ENCODE measurements at places on chromosomes 11 and 22. TPM values are rescaled to one million over a fixed set of nuclear protein-coding genes. Genes with fewer than 3 reads are reported as not detected.

GRCh38 chr11:119776651-119777050 is 47.7 kb upstream of the NECTIN1 start:
- no peak for DNase-seq

- DNase-seq: no peak
Measured at GRCh38 chr11:128985880-128986279, 43.2 kb upstream of the TP53AIP1 start.

DNA sequence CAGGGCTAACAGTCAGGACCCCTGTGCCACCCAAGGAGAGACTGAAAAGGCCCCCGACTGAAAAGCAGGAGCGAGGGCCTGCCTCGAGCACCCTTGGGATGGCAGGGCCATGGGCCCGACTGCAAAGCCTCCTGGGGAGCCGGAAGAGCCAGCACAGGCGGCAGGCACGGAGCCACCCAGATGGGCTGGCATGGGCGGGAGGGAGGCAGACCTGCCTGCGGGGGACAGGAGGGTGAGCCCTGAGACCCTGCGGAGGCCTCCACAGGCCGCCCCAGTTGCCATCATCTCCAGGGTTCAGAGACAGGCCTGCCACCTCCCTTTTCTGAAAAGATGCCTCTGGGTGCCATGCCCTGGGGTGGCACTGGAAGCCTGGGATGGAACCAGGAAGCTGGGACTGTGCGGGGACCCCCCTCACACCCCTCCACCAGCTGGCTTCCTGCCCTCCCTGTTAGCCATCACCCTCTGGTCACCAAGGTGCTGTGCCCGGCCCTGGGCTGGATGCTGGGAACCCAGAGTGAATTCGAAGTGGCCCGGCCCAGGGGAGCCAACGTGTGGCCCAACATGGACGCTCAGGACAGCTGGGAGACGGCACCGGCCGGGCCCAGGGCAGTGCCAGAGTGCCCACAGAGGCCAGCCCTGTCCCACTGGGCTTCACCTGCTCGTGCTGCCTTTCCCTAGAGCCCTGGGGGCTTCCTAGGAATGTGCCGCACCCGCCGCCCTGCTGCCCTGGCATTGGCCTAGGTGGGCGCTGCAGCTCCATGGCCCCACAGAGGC is 13.8 kb downstream of the TSPAN32 start:
- DNase-seq: no peak

DNA sequence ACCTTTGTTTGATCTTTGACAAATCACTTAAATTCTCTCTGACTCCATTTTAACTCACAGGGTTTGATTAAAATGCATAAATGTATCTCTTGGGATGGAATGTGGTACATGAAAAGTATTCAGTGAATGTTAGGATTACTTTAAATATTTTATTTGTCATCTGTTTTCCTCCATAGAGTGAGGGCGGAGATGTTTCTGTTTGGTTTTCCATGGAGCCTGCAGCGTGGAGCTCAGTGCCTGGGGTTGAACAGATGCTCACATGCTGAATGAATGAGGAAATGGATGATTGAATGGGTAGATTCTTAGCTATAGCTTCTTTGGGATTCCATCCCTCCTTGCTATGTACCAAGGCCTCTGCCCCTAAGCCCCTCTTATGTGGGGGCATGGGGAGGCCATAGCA is 10.0 kb downstream of the TSPAN18 start:
- DNase-seq: no peak

The C22orf23 gene
- total RNA-seq: not detected

The AP2A2 gene
- total RNA-seq: 60.4 TPM

The NRGN gene
- total RNA-seq: 6.1 TPM
